Tibial nerve (tissue), 4 donors: ENCODE measurements at places on chromosomes 3 and 15. TPM values are rescaled to one million over a fixed set of nuclear protein-coding genes. Genes with fewer than 3 reads are reported as not detected.

FAM3D gene
- not detected for total RNA-seq

RYR3 gene
- 1.2 TPM for total RNA-seq

MASP1 gene
- 6.6 TPM for total RNA-seq

GLDN gene
- 75.0 TPM for total RNA-seq

GRCh38 chr3:78880603-78881461 is 887.0 kb downstream of the ROBO1 start:
- DNase-seq, result no peak

DNAJA4 gene
- total RNA-seq, result 14.2 TPM
